Fibroblast of pulmonary artery (primary cell): ENCODE measurements at places on chromosomes 16 and 17.

DNA sequence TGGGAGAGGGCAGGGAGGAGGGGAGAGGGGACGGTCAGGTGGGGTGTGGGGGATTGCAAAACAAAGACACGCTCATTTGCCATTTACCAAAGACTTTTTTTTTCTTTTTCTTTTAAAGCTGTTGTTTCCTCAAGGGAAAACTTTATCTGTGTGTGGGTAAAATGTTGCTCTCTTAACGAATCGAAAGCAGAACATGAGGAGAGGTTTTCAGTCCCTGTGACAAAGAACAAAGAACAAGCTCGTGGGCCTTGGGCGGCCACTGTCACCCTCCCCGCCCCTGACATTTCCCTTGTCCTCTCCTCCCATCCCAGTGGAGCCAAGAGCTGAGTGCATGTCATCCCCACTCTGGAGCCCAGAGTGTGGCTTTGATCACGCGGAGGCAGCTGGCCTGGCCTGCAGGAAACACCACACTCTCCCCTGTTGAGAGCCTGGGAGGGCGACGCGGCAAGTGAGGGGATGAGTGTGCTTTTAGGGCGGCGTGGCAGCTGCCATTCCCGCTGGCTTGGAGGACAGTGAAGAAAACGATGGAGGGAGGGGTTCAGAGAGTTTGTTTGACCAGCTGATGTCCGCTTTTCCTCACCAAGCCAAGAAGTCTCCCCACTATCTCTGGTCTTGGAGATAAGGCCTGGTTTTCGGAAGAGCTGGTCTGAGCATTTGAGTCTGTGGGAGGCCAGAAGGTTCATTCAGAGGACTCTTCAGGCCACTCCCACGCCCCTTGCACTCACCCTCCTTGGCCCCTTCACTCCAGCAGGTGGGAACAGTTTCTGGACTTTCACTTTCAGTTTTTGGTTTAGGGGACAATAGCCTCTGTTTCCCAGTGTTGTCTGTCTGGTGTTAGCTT is 11.4 kb downstream of the CCR7 start:
- peak; percentile 78 for DNase-seq

- DNase-seq, result no peak
Measured at GRCh38 chr16:23227529-23227928, 45.0 kb downstream of the SCNN1G start.

- DNase-seq, result no peak
Measured at GRCh38 chr17:20114466-20114865, 105.3 kb downstream of the SPECC1 start.

GRCh38 chr16:89357055-89357816 is 133.1 kb downstream of the ANKRD11 start:
- no peak for DNase-seq

DNA sequence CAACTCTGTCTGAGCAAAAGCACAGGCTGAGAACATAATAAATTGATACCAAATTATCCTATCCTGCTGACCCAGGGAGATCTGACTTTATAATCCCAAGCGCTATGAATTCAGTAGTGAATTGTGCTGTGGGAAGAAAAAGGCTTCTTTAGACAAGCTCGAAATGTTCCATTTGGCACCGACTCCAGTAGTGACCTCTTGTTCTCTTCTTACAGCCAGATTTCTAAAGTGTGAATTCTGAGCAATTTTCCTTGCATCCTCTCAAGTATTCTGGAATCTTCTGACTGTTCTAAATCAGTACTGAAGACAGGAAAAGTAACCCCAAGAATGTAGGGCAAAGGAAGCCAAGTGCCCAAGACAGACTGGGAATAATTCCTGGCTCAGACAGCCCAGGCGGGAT is 58.2 kb downstream of the CDYL2 start:
- DNase-seq, result peak; percentile 16

GRCh38 chr16:46929378-46930332 is 43.8 kb downstream of the DNAJA2 start:
- peak; percentile 66 for DNase-seq

GRCh38 chr17:50596191-50597037 is 35.9 kb downstream of the CACNA1G start:
- no peak for DNase-seq

DNA sequence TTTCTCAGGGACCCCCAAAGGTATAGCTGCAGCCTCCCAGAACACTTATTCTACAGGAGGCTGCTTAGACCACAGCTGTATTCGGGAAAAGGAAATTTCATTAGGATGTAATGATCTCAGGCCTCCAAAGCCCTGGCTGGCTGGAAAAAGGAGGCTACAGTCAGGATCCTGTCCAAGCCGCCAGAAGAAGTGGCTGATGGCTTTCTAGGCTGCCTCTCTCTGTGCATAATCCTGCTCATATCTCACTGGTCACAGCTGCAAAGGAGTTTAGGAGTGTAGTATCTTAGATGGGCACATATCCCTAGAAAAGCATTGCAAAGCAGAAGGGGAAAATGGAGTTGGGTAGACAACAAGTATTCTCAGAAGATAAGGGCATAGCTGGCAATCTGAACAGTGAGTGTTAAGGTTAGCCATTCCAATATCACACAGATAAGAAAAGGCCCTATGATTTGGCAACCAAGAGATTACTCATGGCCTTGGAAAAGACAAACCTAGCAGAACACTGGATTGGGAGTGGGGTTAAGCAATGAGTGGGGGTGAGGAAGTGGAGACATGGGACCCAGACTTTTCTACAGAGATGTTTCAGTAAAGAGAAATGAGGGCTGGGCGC is 26.0 kb upstream of the PRKCA start:
- peak; percentile 54 for DNase-seq

GRCh38 chr17:44004761-44005526 is 522 bp downstream of the NAGS start:
- DNase-seq, result no peak

GRCh38 chr17:7437950-7438614 is 1.2 kb upstream of the FGF11 start:
- DNase-seq, result no peak

DNA sequence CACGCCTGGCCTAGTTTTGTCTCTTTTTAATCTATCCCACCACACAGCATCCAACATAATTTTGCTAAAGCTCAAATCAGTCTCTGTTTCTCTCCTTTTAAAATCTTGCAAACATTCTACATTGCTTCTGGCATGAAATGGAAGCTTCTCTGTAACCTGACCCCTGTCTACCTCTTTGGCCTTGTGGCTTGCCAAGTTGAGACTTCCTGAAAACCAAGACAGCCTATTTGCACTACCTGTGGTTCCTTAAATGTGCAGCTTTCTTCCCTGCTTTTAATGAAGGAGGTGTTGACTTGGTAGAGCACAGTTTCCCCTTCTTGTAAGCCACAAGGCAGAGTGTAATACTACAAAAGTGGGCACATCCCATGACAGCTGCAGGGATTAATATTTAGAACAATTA is 6.0 kb upstream of the CCL3 start:
- no peak for DNase-seq

DNA sequence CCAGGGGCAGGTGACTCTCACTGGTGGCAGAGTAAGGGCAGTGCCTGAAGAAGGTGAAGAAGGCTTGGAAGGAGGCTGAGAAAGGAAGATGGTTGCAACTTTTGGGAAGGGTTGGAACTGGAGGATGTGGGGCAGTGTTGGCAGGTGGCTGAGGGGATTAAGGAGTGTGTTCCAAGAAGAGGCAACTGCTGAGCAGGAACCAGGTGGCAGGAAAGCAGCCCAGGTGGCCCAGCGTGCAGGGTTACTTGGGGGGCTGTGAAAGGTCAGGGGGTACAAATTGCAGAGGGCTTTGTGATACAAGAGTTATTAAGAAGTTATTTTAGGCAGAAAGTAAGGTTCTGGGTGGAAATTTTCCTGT is 28.6 kb downstream of the WSCD1 start:
- DNase-seq, result no peak

- DNase-seq, result peak; percentile 32
Measured at GRCh38 chr16:89623511-89624261, 10.2 kb downstream of the DPEP1 start.

DNA sequence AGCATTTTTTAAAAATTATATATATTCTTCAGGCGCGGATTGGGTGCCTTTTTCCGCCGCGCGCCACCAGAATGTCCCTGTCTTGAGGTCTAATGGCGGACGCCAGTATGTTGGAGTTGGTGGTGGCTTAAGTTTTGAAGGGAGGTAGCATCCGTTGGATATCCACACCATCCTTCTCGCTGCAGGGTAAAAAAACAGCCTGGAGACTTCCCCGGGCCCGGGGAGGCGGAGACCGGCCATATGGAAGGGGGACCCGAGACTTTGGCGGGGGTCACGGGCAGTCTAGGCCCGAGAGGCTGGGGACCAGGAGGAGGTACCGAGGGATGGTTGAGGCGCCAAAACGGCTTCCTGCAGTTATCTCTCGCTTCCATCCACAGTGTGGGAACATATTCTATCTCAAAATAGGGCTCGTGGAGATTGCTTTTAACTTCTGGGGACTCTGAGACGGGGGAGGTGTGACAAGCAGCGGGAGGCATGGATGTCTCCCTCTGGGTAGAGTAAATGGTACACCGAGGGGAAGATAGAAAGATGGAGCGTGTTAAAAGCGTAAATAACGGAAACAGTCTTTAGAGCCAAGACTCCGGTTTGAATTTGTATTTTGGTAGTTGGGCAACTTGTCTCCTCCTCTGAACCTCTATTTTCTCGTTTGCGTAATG is at the start of gene SF3B3:
SF3B3 (plus strand) TSS at position 74 of the 656 bp plus-strand sequence. CDS start 2,841 bp downstream, outside the sequence.
- DNase-seq, result peak; percentile 36

GRCh38 chr17:35918665-35919064 is 11.9 kb downstream of the RDM1 start:
- peak; percentile 10 for DNase-seq

GRCh38 chr16:87701505-87701921 is 64.3 kb downstream of the KLHDC4 start:
- no peak for DNase-seq

DNA sequence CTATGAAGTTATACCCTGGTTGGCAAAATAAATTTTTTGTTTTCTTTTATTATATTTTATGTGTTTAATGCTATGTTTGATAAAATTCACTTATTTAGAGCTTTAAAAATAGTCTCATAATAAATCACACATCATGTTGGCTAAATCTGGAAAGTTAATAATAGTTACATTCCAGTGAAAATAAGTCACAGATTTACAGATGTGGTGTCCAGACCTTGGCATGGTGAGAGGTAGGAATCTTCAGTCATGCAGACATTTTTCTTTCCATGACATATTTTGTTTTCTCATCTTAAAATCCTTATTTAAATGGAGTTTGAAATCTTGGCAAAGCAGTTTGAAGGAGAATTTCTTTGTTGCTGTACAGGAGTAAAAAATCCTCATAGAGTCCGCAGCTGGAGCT is 48.1 kb upstream of the GOSR1 start:
- DNase-seq, result peak; percentile 50

GRCh38 chr17:74485841-74486240 is 19.4 kb downstream of the CD300A start:
- DNase-seq, result no peak

- peak; percentile 50 for DNase-seq
Measured at GRCh38 chr17:7380321-7380720, 568 bp upstream of the TNK1 start.

GRCh38 chr17:876272-876671 is 94.1 kb downstream of the MRM3 start:
- no peak for DNase-seq

GRCh38 chr17:27265333-27265732 is 28.6 kb upstream of the WSB1 start:
- DNase-seq, result peak; percentile 60

GRCh38 chr17:64687961-64688360 is 25.9 kb upstream of the SMURF2 start:
- peak; percentile 42 for DNase-seq

- DNase-seq, result no peak
Measured at GRCh38 chr17:79141578-79142355, 67.1 kb downstream of the ENGASE start.

DNA sequence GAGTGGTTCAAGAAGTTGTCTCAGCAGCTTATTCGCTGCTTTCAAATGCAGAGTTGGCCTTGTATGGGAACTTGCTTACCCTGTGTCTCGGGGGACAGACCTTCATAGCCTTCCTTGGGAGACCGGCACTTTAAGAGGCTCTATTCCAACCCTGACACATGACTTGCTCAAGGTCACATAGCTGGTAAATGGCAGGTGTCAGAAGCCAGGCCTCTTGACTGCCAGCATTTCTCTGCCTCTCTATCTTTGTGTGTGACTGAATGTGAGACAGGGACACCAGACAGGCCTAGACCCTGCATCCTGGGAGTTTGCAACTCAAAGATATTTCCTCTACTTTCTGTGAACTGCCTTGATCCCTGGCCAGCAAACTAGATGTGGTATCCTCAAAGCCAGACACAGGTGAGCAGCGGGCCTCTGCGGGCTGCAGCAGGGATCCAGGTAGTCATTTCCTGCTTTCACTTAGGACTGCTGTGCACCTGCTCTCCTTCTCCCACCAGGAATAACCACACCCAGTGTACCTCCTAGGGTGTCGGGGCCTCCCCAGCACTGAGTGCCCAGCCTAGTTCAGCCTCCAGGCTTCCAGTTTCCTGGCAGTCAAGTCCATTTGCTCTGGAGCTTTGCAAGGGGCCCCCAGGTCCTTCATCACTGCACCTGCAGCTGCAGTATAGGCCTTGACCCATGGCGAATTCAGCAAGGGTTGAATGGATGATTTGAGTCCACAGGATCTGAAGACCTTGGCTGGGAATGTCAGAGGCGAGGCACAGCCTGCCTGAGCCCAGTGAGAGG is 116.6 kb upstream of the TNRC6C start:
- DNase-seq, result no peak

DNA sequence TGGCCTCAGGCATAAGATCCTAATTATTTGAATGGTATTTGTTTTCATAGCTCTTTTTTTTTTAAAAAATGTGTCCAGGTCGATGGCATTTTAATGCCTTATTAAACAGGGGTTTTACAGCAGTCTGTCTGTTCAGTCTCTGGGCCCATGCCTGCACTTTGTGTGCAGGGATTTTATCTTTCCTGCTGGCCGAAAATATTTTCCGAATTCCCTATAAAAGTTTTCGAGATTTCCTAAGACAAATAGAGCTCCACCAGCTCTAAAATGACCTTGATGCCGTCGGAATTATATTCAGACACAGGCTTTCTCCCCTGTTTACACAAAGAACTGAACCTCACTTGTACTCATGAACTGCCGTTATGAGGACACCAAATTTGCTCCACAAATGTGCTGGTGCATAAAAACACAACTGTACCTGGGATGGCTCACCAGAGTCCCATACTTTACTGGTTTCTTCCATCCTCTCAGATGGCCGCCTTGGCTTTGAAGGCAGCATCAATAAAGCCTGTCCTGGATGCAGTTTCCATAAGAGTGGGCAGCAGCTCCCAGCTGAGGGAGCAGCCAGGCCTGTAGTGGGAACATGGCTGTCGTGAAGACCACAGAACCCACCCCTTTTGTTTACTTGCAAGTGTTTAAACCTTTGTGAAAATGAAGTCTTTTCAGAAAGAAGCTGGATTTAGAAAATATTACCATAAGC is 44.9 kb downstream of the TBX4 start:
- no peak for DNase-seq

- DNase-seq, result no peak
Measured at GRCh38 chr17:49944273-49944870, 24.6 kb upstream of the DLX4 start.
